ENCODE measurements at places on chromosomes 5 and 9.
A peak's percentile ranks its signal among the peaks of the same experiment; 100 is the strongest.

DNA sequence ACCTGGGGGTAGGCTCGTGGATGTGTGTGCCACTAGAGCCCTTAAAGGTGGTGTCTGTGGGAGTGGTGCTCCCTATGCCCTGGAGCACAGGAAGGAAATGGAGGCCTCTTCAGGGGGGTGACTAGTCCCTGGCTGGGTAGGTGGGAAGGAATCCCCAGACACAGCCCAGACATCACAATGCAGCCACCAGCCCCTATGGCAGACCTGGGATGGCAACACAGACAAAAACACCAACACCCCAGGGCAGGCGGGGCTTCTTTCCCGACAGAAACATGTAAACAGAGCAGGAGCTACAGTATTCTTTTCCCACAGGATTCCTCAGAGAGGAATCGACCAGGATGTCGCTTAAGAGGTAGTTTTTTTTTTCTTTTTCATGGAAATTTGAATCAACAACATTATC is 10.4 kb upstream of the NR5A1 start:
- DNase-seq: no peak

DNA sequence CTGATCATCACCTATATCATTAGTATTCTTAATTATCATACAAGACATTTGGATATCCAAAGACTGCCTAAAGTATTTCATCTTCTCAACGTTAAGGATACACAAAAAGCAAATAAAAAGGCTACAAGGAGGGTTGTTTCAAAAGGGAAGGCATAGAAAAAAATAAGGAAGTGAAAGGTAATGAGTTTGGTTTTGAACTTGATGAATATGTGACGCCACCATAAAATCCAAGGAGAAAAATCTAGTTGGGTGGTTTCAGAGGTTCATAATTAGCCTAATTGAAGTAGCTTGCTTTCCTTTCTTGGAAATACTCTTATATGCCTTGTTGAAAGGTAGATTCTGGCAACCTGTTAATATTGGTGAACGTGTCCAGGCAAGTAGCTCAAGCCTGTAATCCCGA is 96.1 kb upstream of the SGCD start:
- DNase-seq: no peak

- DNase-seq: peak; percentile 41
Observed at GRCh38 chr9:126301985-126302603, 24.5 kb upstream of the MVB12B start.

DNA sequence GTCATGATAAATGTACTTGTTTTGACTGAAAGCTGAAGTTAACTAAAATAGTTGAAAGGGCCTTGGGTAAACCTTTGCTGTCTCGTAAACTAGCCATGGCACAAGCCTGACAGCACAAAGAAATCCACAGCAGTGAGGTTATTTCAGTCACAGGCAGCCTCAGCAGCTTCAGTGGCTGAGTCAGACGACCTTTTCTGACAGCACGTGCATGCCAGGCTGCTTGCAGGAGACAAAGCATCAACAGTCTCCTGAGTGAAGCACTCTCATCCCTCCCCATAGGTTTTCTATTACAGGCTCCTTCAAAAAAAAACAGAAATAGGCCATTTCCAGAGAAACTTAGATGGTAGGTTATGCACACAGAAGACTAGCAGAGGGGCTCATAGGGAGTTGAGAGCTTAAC is 34.6 kb downstream of the OXCT1 start:
- DNase-seq: no peak

DNA sequence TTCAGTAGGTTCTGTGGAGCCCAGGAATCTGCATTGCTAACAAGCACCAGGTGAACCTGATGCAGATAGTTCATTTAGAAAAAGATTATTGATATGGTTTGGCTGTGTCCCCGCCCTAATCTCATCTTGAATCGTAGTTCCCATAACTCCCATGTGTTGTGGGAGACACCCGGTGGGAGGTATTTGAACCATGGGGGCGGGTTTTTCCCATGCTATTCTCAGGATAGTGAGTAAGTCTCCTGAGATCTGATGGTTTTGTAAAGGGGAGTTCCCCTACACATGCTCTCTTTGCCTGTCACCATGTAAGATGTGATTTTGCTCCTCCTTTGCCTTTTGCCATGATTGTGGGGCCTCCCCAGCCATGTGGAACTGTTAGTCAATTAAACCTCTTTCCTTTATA is 212.0 kb downstream of the RAB3C start:
- no peak for DNase-seq

DNA sequence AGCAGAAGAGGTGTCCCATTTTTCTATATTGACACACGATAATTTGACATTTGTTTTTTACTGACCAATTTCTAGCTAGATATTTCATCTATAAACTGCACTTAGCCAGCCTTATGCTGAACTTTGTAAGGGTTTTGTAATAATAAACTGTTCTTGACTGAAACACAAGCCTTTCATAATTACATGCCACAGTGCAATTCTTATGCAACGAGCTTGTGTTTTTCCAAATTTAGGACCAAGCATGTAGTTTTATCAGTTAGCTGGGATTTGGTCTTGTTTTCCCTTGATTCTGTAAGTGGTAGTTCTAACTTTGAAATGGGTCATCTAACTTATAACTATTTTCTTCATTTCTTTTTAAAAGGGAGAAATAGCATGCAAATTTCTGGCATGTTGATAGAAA is 1.3 kb upstream of the LURAP1L start:
- DNase-seq: no peak

GRCh38 chr5:149108651-149109280 is 32.5 kb upstream of the ABLIM3 start:
- no peak for DNase-seq

GRCh38 chr5:102603670-102604069 is 104.9 kb upstream of the SLCO6A1 start:
- DNase-seq: no peak

DNA sequence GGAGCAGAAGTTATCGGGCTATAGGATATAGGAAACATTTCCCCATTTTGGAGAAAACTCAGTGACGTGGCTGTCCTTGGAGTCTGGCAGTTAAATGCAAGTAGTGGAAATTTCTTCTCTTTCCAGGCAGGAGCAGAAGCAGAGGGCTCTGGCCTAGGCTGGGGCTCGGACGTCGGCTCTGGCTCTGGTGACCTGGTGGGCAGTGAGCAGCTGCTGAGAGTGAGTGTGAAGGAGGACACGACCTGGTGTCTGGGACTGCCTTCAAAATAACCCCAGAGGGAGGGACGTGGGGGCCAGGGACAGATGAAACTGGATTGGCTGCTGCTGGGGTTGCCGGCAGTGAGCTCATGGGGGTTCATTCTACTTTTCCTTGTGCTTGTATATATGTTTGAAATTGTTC is 79.5 kb downstream of the COL15A1 start:
- no peak for DNase-seq

DNA sequence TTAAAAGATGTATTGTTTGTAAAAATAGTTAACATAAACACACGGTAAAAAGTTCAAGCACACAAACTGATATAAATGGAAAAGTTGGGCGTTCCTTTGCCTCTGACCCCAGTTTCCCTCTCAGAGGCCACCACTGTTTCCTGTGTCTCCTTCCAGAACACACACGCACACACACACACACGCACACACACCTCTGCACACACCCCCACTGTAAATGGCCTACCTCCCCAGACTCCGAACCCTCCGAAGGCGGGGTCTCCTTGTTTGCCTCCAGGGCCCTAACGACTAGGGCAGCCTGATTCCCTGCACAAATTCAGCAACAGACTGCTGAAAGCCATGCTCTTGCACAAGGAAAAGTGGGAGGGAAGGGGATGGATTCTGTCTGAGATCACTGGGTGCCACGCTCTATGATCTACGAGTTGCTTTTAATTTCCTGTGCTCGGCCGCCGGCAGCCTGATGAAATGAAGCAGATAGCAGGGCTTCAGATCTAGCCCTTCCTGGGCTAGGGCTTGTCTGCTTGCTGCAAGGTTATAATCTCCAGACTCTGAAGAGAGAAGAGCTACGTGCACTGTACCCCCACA is 184.0 kb upstream of the IL12B start:
- DNase-seq: no peak

GRCh38 chr9:19146441-19147024 is 19.2 kb upstream of the PLIN2 start:
- no peak for DNase-seq

GRCh38 chr5:161098516-161098915 is 246.5 kb upstream of the ATP10B start:
- no peak for DNase-seq

GRCh38 chr9:16062542-16063240 is 509.8 kb downstream of the CCDC171 start:
- no peak for DNase-seq

- no peak for DNase-seq
Observed at GRCh38 chr9:110316261-110317075, 21.2 kb downstream of the TXNDC8 start.

DNA sequence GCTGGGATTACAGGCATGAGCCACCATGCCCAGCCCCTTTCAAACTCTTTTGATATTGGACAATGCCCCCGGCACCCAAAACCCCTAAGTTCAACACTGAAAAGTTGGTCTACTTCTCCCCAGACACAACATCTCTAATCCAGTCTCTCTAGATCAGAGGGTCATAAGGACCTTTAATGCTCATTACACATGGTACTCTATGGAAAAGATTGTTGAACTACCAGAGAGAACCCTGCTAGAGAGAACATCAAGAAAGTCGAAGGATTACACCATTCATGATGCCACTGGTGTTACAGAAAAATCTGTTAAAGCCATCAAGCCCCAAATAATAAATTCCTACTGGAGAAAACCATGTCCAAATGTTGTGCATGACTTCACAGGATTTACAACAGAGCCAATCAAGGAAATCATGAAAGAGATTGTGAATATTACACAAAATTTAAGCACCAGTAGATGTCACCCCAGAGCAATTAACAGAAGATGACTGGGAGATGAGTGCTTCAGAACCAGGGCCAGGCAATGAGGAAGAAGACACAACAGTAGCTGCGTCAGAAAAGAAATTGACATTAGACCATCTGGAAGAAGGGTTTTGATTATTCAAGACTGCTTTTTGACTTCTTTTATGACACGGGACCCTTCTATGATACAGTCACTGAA is 28.3 kb upstream of the NIPAL4 start:
- DNase-seq: no peak

DNA sequence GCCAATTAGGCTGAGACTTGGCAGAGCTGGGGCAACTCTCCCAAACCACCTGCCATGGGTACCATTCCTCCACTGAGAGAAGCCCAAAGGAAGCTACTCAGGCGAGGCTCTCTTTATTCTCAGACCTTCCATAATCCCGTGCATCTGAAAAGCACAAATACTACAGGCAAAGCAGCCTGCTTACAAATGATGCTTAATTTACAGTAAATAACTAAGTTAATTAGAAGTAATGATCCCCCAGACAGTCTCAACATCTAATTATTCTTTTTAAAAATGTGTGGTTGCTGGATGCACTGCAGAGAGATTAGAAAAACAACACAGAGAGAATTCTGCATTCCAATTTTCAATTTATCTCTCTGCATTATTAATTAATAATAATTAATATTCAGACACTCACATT is 53.1 kb downstream of the AK8 start:
- DNase-seq: no peak

DNA sequence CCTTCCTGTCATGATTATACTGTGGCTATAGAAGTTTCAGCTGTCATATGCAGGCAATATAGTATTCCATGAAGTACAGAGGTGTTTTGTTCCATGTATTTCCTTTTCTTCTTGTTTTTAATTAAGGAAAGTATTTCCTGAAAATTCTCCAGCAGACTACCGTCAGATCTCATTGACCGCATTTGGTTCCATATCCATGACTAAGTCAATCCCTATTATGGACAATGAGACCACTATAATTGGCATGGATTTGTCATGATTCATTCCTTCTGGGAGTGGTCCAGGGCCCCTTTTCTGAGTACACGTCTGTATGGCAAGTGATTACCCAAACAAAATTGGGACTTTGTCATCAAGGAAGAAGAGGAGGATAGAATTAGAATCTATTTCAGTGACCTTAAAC is 283.2 kb upstream of the CLINT1 start:
- no peak for DNase-seq

DNA sequence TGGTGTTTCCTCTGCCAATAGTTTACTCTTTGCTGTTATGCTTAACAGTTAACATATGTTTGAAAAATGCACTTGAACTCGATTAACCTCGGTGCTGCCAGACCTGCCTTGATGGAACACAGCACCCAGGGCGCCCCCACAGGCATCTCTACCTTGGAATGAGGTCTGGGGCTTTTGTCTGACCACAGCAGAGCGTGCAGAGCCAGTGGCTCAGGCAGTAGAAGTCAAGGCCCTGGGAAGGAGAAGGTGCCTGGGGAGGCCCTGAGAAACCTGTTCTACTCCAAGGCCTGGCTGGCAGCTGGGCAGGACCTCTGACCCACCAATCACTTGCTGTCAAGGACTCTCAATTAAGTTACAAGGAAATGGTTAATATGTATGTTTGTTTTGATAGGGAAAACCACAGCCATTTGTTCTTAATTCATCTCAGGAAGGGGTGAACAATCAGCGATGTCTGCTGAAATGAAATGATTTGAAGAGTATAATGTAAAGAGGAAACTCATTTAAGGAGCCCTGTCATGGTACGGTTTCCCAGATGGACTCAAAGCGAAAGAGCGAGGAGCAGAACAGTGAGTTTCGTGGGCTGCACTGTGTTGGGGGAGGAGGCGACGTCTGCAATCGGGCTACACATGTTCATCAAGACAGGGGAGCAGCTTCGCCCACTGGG is 21.9 kb downstream of the MACROH2A1 start:
- no peak for DNase-seq

GRCh38 chr5:10949856-10950630 is 189.0 kb upstream of the DAP start:
- no peak for DNase-seq

GRCh38 chr5:168852329-168852728 is 273.2 kb upstream of the PANK3 start:
- DNase-seq: no peak

Measured in T-helper 17 cell (primary cell).